ENCODE measurements at places on chromosomes 1 and 21.

- no peak for DNase-seq
Measured at GRCh38 chr1:73781251-73781650, 416.7 kb downstream of the LRRIQ3 start.

DNA sequence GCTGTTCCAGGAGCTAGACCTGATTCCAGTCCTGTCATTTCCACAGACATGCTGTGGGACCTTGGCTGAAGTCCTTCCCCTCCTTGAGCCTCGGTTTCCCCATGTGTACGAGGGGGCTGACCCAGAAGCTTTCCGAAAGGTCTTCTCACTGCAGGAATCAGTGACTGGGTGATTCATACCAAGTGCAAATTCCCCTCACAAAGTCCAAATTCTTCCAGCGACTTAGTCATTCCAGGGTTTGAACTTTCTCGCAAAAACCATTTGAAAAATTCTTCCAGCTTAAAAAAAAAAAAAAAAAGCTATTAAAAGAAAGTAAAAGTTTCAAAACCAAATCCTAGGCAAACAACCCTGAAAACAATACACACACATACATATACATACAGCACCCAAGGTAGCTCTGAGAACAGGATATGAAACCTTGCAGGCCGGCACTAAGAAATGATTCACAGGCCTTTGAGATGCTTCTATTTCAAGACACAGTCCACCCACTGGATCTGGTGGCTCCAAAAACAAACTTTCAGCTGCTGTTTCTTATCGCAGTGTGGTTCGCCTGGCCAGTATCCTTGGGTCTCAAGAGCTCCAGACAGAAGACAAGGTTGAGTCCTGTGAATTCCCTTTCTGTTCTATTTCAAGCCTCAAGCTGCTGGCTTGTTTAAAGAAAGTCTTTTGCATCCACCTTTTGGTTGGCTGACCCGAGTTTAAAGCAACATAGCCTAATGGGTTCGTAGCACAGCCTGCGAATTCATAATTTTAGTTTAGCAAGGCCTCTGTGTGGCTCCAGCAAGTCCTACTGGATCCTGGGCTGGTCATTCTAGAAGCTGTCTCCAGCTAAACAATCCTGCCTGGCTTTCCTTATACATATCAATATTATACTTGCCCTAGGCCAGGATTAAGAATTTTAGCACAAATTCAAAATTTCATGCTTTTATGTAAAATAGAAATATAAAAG, 18.0 kb upstream of the ID3 start:
- DNase-seq: peak; percentile 80

- no peak for DNase-seq
Measured at GRCh38 chr1:13774121-13774520, 74.1 kb downstream of the PRDM2 start.

GRCh38 chr1:213162862-213163261, 111.8 kb downstream of the RPS6KC1 start:
- DNase-seq: no peak

GRCh38 chr1:151509350-151510019, 1.7 kb upstream of the CGN start:
- DNase-seq: no peak
